ENCODE measurements at places on chromosomes 5 and 9.
A peak's percentile ranks its signal among the peaks of the same experiment; 100 is the strongest.

GRCh38 chr5:184471-184870 lies 6.8 kb upstream of the LRRC14B start:
- DNase-seq: no peak

- DNase-seq: peak; percentile 90
These were observed 638 bp downstream of the MARCHF3 start for GRCh38 chr5:127029581-127030258.

DNA sequence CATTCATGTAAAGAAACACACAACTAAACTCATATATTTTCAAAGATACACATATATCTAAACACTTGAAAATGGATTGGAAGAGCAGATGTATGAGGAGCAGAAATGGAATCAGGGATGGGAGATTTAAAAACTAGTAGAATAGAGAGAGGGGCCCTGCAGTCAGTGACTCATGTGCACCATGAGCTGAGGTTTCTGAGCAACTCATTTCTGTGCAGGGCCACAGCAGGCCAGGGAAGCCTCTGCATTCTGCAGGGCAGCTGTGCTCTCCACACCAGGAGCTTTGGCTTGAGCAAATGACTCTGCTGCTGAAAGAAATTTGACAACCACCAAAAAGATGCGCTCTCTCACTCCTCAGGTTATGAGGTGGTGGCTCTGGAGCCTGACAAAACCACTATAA lies 27.1 kb downstream of the LHX6 start:
- peak; percentile 43 for DNase-seq

DNA sequence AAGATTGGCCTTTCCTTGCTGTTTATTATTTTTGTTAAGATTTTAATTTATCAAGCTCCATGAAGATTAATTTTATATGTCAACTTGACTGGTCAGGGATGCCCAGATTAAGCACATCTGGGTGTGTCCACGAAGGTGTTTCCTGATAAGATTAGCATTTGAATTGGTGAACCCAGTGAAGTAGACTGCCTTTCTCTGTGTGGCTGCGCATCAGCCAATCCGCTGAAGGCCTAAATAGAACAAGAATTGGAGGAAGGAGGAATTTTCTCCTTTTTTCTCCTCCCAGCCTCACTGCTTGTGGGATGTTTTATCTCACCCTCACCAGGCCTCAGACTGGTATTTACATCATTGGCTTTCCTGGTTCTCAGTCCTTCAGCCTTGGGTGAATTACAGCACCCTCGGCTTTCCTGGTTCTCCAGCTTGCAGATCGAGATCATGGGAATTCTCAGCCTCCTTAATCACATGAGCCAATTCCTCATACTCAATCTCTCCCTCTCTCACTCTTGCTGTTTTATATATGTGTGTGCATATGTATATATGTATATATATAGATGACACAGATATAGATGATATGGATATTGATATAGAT lies 135.4 kb upstream of the SPEF2 start:
- no peak for DNase-seq

DNA sequence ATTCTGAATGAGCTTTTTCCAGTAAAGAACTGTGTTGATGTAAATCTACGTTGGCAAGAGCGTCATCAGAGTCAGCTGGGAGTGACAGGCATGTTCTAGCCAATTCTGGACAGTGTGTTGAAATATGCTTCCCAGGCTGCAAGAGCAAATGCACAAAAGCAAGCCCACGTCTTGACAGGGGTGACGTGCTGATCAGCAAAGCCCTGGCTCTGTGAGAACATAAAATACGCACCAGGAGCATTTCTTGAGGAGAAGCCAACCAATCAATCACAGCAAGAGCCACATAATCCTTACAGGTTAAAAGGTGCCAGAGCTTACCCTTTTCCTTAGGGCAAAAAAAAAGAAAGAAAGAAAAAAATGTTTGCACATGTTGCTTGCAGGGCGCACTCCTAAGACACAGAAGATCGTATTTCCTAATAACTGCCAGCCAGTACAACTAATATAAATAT lies 148.1 kb downstream of the PDE4D start:
- DNase-seq: no peak

GRCh38 chr5:127492854-127493738 lies 24.3 kb upstream of the PRRC1 start:
- DNase-seq: no peak

GRCh38 chr5:143896966-143897365 lies 85.0 kb downstream of the HMHB1 start:
- DNase-seq: no peak

DNA sequence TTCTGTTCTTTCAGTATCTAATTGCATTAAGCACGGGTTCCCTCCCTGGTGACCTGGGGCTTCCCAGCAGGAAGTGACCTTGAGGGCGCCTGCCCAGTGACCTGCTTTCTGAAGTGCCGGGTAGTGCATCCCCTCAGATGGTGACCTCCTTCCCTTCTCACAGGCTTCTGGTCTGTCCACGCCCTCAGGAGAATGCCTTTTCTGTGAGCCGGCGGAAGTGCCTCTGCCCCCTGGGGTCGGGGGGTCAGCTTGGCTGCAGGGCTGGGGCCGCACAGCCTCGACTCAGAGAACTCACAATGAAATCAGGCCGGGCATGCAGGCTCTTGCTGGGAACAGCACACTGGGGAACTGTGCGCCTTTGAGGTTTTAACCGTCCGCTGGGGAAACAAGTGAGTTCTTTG lies 124.5 kb upstream of the PHYKPL start:
- peak; percentile 81 for DNase-seq

Measured in spleen (tissue), 13 donors.